ENCODE measurements at places on chromosomes 4 and X. TPM values are rescaled to one million over a fixed set of nuclear protein-coding genes. Genes with fewer than 3 reads are reported as not detected.
A peak's percentile ranks its signal among the peaks of the same experiment; 100 is the strongest.

The CT45A1 gene
- total RNA-seq: not detected

GRCh38 chr4:128810331-128810870 lies 901 bp downstream of the JADE1 start:
- H3K27me3 ChIP-seq: no peaks in the 10 kb centered on the region
- peak; percentile 44 for DNase-seq

GRCh38 chr4:25938787-25939186 lies 24.8 kb downstream of the SMIM20 start:
- H3K27me3 ChIP-seq: peaks cover 20% of the 10 kb centered on the region
- DNase-seq: peak; percentile 77
- no peaks in the 10 kb centered on the region for H3K36me3 ChIP-seq

DNA sequence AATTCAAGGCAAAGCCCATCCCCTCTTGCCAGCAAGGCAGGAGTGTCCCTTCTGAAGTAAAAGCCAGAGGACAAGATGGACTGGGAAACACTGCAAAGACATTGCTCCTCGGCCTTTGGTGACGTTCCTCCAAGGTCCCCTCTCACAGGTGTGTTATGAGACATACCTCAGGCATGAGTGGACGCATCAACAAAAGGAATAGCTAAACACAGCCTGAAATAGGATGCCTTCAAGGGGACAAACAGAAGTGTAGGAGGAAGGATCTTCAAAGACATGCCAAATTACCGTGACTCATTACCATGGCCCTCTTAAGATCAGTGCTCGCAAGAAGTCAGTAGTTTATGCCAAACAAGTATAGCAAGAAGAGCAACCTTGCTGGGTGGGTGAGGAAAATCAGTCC lies 6.0 kb upstream of the IDS start:
- H3K4me1 ChIP-seq: peaks cover 8% of the 10 kb centered on the region
- no peaks in the 10 kb centered on the region for H3K36me3 ChIP-seq
- H3K27ac ChIP-seq: no peak overlapping the region
- no peak overlapping the region for H3K4me3 ChIP-seq

- no peaks in the 10 kb centered on the region for H3K27me3 ChIP-seq
- H3K4me1 ChIP-seq: no peaks in the 10 kb centered on the region
- no peak overlapping the region for H3K27ac ChIP-seq
- DNase-seq: no peak
These were observed 341.0 kb downstream of the ARHGAP24 start for GRCh38 chr4:85815796-85816459.

DNA sequence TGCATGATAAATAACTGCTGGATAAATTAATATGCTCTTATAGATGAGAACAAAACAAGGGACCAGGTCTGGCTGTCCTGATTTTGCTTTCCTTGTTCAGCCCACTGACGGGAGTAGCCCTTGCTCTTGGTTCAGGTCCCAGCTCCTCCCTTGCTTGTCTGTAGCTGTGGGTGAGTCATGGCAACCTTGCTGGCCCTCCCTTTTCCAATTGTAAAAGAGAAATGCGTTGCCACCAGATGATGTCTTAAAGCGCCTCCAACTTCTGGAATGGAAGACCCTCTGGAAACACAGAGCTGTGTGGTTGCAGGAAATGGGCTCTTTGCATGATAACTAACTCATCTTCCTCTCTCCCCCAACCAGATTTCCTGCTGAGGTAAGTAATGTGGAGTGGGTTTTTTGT lies 171.4 kb downstream of the AASDH start:
- no peak overlapping the region for H3K27ac ChIP-seq
- no peak overlapping the region for H3K4me3 ChIP-seq
- no peaks in the 10 kb centered on the region for H3K36me3 ChIP-seq
- no peaks in the 10 kb centered on the region for H3K4me1 ChIP-seq
- no peak for DNase-seq

DNA sequence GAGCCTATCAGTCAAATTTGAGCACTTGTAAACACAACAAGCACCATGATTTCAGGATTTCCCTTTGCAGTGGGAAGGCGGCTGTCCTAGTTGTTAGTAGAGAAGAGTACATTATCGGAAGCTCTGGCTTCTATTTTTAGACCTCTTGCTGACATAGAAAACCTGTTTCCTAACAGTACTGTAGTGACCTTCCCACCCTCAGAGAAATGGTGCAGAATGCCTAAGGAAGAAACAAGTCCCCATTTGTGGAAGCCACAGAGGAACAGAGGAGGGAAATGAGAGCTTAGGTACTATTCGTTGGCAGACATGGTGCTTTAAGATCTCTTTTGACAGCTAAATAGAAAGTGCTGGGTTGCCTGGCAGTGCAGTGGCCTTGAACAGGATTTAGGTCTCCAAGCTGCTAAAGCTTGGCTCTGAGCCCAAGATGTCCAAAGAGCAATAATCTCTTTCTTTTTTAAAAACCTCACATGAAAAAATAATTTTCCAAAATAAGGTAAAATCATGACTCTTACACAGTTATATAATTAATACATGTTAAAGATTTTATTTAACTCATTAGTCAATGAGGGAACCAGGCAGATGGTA lies 24.9 kb downstream of the GLRA2 start:
- peaks cover 6% of the 10 kb centered on the region for H3K27me3 ChIP-seq
- DNase-seq: no peak
- H3K4me3 ChIP-seq: no peak overlapping the region
- no peak overlapping the region for H3K27ac ChIP-seq
- H3K4me1 ChIP-seq: no peaks in the 10 kb centered on the region

DNA sequence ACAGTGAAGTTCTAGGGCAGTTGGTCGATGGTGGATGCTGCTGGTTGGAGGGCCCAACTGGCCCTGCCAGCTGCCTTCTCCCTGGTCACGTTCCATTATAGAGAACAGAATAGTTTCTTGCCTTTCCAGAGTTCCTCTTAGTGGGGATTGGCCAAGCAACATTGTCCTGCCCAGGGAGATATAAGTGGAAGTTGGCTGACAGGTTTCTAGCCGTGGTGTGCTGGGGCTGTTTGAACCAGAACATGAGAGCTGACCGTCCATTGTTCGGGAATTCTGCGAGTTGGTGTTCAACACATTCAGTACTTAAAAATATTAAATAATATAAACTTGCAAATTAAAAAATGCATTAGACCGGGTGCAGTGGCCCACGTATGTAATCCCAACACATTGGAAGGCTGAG lies 3.5 kb upstream of the AFAP1 start:
- H3K36me3 ChIP-seq: peaks cover 3% of the 10 kb centered on the region
- no peaks in the 10 kb centered on the region for H3K27me3 ChIP-seq
- no peak overlapping the region for H3K27ac ChIP-seq

- H3K4me3 ChIP-seq: no peak overlapping the region
- H3K27ac ChIP-seq: no peak overlapping the region
- no peak for DNase-seq
- H3K4me1 ChIP-seq: peaks cover 13% of the 10 kb centered on the region
- peaks cover 57% of the 10 kb centered on the region for H3K36me3 ChIP-seq
These were observed 114.9 kb downstream of the ZNF827 start for GRCh38 chr4:145823743-145824142.
